ENCODE measurements at places on chromosomes 1 and 21.

DNA sequence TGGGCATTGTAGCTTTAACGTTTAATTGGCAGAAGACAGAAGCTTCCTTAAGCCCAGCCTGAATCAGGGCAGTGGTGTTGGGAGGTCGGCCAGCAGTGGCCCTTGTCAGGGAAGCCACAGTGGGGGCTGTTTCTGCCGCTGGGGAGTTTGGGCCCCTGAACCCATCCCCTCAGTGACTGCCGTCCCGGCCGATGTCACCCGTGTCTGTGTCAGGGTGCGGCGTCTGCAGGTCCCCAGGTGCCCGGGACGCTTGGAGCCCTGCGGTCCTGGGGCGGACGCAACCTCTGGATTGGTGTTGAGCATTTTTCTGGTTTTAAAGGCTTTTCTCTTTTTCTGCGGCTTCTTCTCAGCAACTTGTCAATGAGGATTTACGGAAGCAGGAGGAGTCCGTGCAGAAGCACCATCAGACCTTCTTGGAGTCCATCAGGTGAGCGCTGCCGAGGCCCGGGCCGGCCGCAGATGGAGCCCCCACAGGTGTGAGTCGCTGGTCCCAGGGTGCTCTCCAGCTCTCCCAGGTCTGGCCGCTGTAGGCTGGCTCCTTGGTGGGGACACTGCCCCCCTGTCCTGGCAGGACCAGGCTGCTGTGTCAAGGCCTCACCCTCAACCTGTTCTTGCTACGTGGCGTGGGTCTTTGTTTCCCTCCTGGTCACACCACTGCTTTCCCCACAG is 2.3 kb downstream of the ATAD3C start:
- no peak for DNase-seq

GRCh38 chr1:98739762-98740161 is 78.2 kb downstream of the SNX7 start:
- DNase-seq: no peak

GRCh38 chr1:64664299-64664698 is 80.6 kb upstream of the RAVER2 start:
- DNase-seq: no peak

GRCh38 chr1:186983327-186983726 is 154.6 kb downstream of the PLA2G4A start:
- no peak for DNase-seq

- no peak for DNase-seq
Observed at GRCh38 chr1:200668514-200669313, 993 bp downstream of the DDX59 start.

DNA sequence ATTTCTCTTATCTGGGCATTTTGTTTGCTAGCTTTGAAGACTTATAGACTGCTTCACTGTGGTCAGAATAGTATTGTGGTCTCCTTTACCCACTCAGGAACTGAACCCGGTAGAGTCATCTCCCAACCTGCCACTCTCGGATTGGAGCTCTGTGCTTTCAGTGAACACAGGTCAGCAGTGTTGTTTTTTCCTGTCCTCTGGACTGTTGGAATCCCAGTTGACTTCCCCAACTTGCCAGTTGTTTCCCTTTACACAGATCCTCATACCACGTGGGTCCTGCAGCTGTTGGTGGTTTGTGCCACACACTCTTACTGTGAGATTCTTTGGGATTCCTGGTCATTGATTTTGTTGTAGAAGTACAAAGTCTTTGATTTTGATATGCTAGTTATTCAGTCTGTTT is 214.1 kb downstream of the DYRK1A start:
- no peak for DNase-seq

DNA sequence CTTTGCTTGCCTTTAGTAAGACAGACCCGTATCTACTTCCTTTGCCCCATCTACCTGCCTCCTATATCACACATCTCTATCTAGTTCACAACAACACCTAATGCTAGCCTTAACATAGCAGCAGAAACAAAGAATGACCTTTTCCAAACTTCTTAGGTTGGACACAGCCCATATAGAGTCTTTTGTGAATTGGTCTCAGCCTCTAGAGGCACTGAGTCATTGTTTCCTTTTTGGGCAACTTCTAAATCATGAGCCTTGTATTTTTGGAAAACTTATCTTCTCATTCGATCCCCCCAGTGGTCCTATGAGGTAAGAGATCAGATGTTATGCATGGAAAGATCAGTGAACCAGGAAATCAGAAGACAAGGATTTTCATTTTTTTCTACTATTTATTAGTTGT is 679.4 kb upstream of the USP24 start:
- DNase-seq: no peak

DNA sequence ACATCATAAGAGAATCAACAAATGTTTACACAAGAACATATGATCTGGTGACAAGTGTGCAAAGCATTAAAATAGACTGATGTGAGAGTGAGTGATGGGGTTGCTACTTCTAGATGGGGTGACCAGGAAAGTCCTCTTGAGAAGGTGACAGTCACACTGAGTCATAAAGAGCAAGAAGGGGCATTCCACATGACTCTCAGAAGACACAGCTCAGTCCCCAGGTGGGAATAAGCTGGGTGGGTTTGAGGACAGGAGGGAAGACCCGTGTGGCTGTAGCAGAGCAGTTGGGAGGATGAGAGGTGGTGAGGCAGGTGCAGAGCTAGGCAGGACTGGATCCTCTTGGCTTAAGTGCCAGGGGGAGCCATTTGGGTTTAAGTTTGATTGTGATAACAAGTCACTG is 53.1 kb downstream of the TNR start:
- no peak for DNase-seq

DNA sequence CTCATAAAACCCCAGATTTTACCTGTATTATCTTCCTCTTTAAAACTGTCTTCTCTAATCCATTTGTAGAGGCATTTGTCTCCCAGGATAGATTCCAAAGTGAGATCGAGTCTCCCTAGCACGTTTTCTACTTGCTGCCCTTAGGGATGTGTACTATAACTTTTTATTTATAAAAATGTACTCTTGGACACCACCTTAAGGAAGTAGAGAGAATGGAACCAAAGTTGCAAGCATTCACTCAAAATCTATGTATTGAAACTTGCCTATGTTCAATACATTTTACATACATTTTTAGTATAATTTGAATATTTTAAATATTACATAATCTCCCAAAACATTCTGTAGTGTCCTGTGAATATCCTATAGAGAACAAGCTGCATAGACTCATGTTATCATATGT is 842 bp upstream of the SPRR2A start:
- no peak for DNase-seq

DNA sequence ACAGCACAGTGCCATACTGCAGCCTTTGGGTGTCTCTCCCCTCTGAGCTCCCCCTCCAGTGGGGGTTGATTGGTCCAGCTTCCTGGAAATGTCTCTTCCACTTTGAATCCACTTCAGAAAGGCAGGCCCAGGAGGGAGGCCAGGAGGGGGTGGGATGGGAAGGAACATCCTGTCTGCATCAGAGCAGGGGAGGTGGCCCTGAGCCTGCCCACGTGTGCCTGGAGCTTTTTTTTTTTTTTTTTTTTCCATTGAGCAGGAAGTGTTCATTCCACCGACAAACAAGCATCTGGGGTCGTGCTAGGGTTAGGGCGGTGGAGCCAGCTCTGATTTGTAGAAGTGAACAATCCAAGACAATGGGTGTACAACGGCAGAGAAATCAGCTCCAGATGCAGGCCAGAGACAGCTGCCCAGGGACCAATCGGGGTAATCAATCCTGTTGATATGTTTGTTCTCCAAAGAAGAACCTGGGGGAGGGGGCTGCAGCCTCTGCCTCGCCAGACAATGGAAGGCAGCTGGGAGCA is 93.3 kb downstream of the SSBP3 start:
- DNase-seq: no peak

GRCh38 chr1:222064388-222065211 is 322.7 kb upstream of the DUSP10 start:
- DNase-seq: no peak

- DNase-seq: peak; percentile 49
Observed at GRCh38 chr1:202625416-202626360, 84.6 kb downstream of the SYT2 start.

GRCh38 chr1:230791986-230792564 is 44.9 kb downstream of the CAPN9 start:
- DNase-seq: no peak

GRCh38 chr1:175399795-175400194 is 207.2 kb upstream of the KIAA0040 start:
- DNase-seq: no peak

- no peak for DNase-seq
Observed at GRCh38 chr1:50970931-50971582, 1.0 kb downstream of the CDKN2C start.
